ENCODE measurements at places on chromosomes 11 and 22.

DNA sequence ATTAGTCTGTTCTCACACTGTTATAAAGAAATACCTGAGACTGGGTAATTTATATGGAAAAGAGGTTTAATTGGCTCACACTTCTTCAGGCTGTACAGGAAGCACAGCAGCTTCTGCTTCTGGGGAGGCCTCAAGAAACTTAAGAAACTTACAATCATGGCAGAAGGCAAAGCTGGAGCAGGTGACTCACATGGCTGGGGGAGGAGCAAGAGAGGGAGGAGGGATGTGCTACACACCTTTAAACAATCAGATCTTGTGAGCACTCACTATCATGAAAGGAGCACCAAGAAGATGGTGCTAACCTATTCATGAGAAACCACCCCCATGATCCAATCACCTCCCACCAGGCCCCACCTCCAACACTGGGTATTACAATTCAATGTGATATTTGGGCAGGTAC is 381.6 kb downstream of the ETS1 start:
- DNase-seq = no peak

DNA sequence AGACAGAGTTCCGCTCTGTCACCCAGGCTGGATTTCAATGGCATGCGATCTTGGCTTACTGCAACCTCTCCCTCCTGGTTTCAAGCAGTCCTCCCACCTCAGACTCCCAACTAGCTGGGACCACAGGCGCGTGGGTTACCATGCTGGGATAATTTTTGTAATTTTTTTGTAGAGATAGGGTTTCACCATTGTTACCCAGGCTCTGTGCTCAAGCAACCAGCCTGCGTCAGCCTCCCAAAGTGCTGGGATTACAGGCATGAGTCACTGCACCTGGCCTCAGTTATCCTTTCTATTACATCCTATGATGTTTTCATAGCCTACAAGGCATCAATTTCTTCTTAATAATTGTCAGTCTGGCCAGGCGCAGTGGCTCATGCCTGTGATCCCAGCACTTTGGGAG is 36.5 kb downstream of the LRRC74B start:
- no peak for DNase-seq

GRCh38 chr11:65954771-65955170 is 6.8 kb upstream of the SART1 start:
- DNase-seq = no peak

- no peak for DNase-seq
Measured at GRCh38 chr22:41498303-41498835, 29.5 kb downstream of the ACO2 start.

- DNase-seq = no peak
Measured at GRCh38 chr11:1017269-1018005, 19.1 kb downstream of the MUC6 start.

GRCh38 chr11:105929084-105929955 is 92.7 kb downstream of the MSANTD4 start:
- DNase-seq = no peak

GRCh38 chr22:29122041-29122440 is 49.2 kb downstream of the KREMEN1 start:
- DNase-seq = no peak

- DNase-seq = no peak
Measured at GRCh38 chr11:12784445-12784844, 110.2 kb downstream of the TEAD1 start.

DNA sequence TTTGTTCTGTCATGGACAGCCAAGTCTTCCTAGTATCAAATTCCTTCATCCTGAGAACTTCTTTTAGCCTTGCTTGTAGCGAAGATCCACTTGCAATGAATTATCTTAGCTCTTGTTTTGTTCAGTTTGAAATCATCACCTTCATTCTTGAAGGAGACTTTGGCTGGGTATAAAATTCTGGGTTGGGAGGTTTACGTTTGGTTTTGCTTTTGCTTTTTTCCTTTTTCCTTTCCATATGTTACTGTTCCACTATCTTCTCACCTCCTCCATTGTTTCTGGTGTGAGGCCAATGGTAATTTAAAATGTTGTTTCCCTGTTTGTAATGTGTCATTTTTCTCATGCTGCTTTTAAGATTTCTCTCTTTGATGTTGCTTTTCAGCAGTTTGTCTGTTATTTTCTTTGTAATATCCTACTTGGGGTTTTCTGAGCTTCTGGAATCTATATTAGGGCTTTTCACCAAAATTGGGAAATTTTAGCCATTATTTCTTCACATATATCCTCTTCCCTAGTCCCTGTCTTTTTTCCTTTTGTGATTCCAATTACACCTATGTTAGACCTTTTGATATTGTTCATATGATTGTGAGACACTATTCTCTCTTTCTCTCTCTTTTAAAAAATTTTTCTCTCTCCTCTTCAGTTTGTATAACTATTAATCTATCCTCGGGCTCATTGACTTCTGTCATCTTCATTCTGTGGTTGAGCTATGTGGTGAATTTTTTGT is 172.7 kb downstream of the EFCAB6 start:
- DNase-seq = no peak

DNA sequence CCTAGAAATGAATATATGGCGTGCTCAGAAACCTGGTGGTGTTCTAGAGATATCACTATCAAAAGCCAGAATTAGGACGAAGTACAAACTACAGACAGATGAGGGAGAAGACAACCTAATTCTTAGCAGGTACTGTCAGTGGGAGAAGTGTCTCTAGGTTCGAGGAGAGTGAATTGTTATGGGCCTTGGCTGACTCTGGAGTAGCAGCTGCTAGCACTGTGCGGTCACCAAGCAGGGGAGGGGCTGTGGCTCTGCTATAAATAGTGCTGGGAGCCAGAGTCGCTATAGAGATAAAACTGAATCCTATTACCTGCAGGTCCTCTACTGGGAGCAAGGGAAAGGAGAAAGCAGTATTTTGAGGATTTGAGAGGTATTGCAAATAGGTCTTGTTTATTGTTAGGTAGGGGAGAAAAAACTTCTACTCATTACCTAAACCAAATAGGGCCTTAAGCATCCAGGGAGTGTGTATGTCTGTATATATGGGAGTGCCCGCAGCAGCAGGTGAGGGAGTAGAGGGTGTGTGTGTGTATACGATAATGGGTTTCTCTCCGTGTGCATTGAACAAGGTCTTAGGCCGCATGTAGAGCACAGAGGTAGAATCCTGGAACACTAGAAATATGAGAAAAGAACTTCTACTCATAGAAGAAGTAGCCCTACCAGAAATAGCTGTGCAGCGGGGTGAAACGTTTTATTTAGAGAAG is 2.2 kb downstream of the MADD start:
- DNase-seq = no peak

DNA sequence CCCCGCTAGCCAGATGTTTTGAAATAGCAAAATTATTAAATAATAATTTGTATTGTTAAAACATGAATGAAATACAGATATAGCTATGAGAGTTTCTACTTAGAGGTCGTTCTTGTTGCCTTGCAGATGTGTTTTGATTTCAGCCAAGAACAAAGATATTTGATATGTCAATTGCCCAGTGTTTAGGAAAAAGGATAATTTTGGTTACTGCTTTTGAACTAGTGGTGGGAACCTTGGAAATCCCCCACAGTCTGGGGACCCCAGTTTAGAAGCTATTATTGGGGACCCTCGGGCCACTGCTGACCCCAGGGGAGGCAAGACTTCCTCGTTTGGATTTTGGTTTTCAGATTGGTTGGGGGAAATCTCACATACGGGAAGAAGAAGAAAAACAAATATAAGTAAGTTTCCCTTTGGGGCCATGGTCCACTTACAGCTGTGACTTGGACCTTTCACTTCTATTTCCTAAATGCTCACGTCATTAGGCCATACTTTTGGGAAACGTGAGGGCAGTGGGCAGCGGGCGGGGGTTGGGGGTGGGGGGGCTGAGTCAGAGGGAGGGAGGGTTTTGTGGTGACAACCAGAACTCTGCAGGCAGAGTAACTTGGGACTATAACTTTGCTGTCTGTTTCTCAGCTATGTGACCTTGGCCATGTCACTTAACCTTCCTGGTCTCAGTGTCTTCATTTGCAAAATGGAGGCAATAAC is 37.0 kb downstream of the LDLRAD3 start:
- no peak for DNase-seq

DNA sequence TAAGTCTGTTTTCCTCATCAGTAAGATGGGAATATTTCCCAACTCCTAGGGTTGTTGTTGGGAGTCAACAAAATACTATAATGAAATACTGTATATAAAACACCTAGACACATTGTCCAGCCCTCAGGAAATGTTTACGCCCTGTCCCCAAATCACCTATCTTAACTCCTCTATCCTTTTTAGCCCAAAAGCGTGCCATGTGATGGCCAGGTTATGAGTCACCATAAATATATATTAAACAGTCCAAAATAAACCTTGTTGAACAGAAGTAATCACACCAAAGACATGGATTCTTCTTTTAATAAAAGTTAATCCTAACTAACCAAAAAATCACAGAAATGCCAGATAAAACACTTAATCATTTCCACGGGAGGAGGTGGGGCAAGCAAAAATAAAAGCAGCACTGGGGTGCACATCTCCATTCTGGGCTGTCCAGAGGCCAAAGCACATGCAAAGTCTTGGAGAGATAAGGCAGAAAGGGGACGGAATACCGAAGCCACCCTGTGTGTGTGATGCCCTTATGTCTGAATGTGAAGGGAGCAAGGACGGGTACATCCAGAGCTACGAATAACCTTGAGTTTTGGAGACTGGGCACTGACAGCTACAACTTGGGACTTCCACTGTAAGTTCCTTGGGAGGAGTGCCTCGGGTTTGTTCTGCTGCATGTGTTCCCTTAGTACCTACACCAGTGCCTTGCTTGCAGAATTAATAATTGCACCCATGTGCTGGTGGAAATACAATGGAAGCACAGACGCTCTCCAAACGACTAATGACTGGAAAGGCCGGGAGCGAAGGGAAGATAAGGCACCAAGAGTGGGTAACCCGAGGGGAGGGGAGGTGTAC is 1.1 kb downstream of the OSBP start:
- DNase-seq = no peak

DNA sequence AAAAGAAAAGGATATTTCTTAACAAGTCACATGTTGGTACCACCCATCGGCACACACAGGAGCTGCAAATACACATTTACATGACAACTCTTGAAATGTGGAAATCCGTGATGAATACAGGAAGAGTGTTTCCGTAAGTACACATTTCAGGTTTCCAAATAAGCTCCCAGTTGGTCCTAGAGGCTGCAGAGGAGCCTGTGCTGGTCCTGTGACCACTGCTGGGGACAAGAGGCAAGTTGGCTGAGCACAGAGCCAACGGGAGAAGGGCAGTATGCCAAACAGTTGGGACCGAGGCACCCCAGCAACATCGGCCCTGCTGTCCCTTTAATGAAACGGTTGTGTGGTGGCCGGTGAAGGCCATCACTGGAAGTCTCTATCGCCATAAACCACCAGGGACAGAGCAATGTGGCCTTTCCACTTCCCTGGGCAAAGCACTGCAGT is 38.5 kb upstream of the ARFGAP3 start:
- no peak for DNase-seq

- no peak for DNase-seq
Measured at GRCh38 chr11:68039526-68040086, 781 bp downstream of the TCIRG1 start.

GRCh38 chr22:26385164-26385563 is 43.9 kb upstream of the ASPHD2 start:
- DNase-seq = no peak

DNA sequence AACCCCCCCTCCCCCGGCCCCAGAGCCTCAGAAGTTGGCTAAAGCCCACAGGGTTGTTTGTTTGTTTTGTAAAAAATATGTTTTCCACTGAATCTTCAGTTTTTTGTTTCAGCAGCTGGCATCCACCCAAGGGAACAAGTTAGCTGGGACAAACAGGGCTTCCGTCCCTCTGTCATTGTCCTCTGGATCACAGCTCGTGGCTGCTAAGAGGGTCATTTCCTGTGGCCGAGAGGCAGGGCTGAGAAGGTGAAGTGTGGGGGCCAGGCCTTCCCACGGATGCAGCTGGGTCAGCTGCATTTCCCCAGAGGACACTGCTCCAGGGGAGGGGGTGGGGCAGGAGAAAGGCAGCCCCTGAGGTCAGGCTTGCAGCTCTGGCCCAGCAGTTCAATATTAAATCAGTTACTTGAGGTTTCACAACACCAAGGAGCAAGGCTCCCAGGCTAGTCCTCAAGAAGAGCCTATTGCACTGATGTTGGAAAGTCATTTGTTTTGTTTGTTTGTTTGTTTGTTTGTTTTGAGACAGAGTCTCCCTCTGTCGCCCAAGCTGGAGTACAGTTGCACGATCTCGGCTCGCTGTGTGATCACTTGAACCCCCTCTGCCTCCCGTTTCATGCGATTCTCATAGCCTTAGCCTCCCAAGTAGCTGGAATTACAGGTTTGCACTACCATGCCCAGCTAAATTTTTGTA is 34.4 kb upstream of the SMTN start:
- DNase-seq = no peak

- DNase-seq = no peak
Measured at GRCh38 chr22:40904101-40904500, 42.2 kb upstream of the DNAJB7 start.

- DNase-seq = peak; percentile 55
Measured at GRCh38 chr11:68584097-68584496, 100.2 kb upstream of the GAL start.

- peak; percentile 34 for DNase-seq
Measured at GRCh38 chr11:57649826-57650738, at the start of gene YPEL4. TSS of gene YPEL4 (minus strand) at chr11:57649912. CDS start at chr11:57647107, 2,805 bp downstream.

- DNase-seq = no peak
Measured at GRCh38 chr11:121634273-121634672, 181.5 kb upstream of the SORL1-AS1 start.

GRCh38 chr11:64523456-64524157 is 67.4 kb upstream of the SLC22A12 start:
- no peak for DNase-seq

DNA sequence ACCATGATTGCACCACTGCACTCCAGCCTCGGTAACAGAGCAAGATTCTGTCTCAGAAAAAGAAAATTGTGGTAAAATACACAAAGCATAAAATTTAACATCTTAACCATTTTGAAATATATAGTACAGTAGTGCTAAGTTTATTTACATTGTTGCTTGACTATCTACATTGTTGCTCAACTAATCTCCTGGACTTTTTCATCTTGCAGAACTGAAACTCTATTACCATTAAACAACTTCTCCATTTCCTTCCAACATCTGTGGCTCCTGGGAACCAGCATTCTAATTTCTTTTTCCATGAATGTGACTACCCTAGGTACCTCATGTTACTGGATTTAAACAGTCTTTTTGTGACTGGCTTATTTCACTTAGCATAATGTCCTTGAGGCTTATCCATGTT is 13.5 kb upstream of the VWA5A start:
- no peak for DNase-seq
